ENCODE measurements at places on chromosomes 5 and 9.

DNA sequence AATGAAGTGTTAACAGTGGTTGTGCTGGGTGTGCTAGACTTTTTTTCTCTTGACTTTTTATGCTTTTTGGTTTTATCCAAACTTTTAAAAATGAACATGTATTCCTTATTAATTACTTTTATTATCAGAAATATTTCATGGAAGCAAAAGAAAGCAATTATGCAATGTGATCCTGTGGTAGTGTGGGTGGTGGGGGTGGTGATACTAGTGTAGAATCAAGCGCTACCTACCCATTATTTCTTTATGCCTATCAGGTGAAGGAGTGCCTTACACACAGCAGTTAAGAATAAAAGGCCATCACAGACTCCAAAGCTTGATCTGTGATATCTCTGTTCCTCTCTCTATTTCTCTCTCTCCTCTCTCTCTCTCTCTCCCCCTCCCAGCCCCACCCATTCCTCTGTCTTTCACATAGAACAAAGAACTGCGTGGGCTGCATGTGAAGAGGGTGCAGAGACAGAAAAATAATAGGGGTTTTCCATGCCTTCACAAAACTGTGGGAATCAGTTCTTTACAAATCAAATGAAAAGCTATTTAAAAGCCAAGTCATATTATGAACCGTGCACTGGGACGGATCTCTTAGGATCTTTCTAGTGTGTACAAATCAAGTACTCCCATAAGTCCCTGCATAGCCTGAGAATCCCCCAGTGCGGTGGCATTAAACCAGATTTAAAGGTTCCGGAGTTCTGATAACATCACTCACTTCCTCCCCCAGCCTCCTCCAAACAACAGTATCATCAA, 351.2 kb downstream of the RAB3C start:
- DNase-seq, result no peak

DNA sequence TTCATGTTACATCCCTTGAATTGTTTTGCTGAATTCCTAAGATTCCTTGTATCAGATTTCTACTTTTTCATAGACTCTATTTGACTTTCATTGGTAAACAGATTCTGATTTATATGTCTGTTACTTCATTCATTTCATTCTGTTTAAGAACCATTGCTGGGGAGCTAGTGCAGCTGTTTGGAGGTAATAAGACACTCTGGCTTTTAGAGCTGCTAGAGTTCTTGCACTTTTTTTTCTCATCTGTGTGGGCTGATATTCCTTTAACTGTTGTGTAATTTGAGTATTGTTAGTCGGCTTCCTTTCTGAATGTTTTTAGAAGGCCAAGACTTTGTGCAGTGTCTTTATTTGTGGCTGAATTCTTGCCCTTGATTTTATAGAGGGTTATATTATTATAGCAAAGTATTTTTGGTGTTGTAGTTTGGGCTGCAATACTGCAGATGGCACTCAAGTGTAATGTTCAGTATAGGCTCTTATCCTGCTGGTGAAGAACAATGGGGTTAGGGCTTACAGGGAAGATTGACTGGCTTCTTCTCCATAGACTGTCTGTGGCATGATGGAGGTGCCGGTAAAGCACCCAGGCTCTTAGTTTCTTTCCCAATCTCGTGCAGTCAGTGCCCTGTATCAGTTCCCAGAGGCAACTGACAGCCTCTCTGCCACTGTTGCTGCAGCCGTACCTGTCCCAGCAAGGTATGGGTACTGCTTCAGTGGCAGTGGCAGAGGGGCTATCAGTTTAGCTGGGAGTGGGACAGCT, 162.2 kb downstream of the OXCT1 start:
- no peak for DNase-seq

DNA sequence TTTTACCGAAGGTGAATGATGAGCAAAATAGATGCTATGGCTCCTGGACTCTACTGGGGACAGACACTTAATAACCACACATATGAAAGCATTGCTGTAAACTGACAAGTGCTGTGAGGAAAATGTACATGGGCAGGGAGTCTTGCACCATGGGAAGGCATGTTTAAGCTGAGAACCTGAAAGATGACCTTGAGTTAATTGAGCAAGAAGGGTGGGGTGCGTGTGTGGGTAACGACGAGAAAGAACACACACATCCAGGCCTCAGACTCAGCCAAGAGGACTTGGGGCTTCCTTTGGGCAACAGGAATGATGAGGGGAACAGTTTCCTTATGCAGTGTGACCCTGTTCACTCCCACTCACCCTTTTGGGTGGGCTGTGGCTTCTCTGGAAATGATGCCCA, 73.1 kb downstream of the HSPA4 start:
- DNase-seq, result no peak

DNA sequence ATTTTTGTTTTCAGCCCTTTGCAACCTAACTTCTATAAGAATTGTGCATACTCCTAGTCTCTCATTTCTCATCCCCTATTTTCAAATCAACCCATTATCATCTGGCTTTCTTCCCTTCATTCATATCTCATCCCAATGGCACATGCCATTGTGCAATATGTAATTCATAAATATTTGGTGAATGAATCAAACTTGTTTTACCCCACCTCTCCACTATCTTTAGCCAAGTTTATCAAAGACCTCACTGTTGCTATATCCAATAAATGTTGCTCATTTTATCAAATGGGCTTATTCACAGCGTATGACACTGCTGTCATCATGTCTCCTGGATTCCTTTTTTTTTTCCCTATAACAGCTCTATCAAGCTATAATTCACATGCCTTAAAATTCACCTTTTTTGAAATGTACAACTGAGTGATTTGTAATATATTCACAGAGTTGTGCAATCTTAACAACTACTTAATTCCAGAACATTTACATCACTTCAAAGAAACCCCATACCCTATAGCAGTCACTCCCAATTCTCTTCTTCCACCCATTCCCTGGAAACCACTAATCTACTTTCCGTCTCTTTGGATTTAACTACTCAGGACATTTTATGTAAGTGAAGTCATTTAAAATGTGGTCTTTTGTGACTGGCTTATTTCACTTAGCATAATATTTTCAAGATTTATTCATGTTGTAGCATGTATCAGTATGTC, 214.4 kb upstream of the PAPPA start:
- DNase-seq, result peak; percentile 89

DNA sequence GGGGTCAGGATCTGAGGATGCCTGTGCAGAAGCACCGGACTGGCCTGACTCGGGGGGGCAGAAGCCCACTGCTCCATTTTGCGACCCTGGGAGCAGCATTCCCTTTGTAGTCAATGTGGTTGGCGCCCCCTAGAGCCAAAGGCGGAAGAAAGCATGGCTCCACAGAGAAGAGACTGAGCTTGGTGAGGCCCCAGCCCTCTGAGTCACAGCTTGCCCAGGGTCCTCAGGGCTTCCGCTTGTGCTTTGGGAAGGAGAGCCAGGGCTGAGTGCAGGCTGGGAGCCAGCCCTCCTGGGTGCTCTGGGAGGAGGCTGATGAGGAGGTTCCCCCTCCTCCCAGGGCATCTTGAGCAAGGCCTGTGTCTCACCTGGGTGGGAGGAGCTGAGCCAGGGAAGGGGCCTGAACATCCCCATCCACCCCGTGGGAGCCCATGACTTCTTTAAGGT, 5.5 kb upstream of the AQP3 start:
- DNase-seq, result peak; percentile 96

- DNase-seq, result no peak
Observed at GRCh38 chr9:78363221-78363620, 66.3 kb downstream of the PSAT1 start.

DNA sequence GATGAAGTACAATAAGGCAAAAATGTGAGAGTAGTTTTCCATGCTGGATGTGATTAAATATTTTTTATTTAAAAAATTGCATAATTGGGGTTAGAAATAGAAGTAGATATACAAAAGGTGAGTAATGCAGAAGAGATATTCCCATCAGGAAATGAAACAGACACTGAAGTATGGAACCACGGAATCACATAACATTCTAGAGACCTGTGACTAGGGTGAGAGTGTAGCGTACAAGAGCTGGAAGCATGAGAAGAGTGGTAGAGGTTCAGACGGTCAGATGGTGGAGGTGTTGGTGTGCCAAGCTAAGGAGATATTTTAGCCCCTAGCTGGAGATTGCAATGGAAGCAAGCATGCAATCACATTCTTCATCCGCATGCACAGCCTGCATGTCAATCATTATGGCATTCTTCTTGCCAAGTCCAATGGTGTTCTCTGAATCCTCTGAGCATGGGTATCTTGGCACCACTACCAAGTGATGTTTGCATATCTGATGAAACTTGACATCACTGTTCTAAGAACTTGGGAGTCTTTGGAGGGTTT, 587.8 kb downstream of the PSAT1 start:
- no peak for DNase-seq

GRCh38 chr5:180070756-180071530, 616 bp downstream of the RNF130 start:
- no peak for DNase-seq

DNA sequence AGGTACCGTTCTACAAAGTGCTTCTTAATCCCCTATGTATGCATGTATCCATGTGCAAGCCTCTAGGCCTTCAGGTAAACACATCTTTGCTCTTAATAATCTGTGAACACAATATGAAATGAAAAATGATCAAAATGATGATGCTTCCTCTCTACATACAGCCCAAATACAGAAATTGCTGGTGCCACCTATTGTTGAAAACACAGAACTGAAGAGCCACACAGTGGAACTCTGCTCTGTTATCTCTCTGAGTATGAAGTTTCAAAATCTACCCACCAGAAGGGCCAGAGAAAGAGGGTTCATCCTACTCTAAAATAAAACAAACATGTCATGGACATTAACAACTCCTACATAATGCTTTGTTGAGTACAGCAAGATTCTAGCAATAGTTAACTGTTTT, 71.3 kb downstream of the GLIS3 start:
- no peak for DNase-seq

- DNase-seq, result no peak
Observed at GRCh38 chr5:6543830-6544560, 88.8 kb downstream of the NSUN2 start.

DNA sequence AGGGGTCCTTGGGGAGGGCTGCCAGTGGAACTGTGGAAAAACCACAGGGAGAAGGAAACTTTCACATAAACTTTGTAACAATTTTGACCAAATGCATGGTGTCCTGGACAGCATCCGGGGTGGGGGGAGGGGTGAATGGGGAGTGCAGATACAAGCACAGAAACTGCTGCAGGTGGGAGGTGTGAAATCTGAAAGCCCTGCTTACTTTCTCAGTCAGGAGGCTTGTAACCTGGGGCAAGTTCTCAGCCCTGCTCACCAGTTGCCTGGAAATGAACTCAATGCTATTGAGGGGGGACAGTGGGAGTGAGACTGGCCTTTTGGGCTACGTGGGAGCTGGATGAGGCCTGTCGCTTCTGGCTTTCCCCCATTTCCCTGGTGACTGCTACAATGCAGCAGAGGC, 694.5 kb upstream of the ZNF608 start:
- no peak for DNase-seq

GRCh38 chr9:19690128-19690527, 98.7 kb downstream of the SLC24A2 start:
- DNase-seq, result peak; percentile 67

DNA sequence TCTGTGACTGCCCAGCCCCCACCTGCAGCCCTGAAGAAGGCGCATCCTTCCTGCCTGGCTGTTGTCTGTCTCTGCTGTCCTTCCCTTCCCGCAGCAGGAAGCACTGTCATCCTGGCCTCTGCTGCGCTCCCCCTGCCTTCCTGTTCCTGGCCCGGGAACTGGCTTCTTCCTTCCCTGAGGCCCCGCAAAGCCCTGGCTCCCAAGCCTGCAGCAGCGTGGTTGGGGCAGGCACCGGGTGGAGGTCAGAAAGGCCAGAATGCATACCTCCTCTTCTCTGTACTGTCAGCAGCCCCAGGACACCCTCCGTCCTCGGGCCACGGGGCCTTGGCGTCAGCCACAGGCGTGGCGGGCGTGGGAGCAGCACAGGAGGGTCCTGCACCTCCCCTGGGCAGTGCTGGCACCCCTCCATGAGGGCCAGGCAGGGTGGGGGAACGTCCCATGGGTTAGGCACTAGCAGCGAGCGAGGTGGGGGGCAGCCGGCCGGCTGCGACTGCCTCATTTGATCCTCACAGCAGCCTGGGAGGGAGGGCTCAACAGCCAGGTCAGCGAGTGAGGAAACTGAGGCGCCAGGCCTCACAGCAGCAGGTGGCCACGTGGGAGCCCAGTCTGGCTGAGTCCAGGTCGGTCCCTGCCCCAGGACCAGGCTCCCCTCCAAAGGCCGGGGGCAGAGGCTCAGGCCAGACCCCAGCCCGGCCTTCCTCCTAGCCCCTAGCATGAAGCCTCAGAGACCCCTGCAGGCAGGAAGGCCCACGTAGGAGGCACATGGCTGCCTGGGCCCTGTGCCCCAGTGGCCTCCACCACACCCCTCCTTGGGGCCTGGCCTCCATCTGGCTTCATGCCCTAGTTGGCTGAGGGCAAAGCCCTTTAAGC, 9.4 kb downstream of the FLT4 start:
- DNase-seq, result no peak

DNA sequence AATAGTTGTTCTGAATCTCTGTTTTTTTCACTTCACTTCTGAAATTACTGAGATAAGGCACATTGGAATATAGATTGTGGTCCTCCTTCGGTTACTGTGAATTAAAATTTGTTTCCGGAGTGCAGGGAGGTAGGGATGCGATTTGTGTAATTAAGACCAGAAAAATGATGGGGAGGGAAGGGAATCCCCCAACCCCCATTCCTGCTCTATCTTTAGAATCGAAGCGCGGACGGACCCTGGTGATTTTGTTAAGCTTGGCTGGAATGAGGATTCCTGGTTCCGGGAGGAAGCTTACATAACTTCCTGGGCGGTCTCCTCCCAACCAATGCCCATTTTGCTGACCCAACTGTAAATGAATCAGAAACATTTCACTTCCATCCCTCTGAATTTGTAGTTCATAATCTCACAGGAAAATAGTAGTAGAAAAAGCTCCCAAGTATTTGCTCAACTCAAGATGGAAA, 220.1 kb upstream of the MSX2 start:
- DNase-seq, result no peak

GRCh38 chr5:169494383-169494935, 89.1 kb upstream of the SPDL1 start:
- DNase-seq, result no peak

GRCh38 chr9:14783358-14783757, 60.8 kb upstream of the CER1 start:
- no peak for DNase-seq

Measured in keratinocyte (primary cell).